ENCODE measurements at places on chromosomes 6 and 20.

- DNase-seq = no peak
These were observed 118.8 kb downstream of the PHACTR3 start for GRCh38 chr20:59723108-59723500.

- no peak for DNase-seq
These were observed 7.4 kb upstream of the AHCY start for GRCh38 chr20:34310481-34311117.

- DNase-seq = no peak
These were observed 56.8 kb upstream of the HINT3 start for GRCh38 chr6:125899726-125900182.

- DNase-seq = no peak
These were observed 286.4 kb upstream of the IRAK1BP1 start for GRCh38 chr6:78580923-78581322.

DNA sequence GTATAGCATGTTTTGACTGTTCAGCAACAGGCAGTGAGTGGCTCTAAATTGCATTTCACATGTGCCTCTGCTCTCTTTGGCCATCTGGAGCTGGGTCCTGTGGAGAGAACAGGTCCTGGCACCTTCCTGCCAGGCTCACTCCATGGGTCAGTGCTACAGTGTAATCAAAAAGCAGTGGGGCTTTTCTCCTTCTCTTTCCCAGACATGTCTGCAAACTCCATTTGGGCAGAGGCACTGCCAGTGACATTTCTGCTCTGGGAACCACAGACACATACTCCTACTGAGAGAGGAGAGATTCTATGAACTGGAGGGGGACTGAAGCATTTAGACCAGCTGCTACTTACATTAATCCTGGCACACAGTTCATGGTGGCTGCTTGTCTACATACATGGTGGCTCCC is 68.3 kb upstream of the TRAF3IP2 start:
- no peak for DNase-seq
